ENCODE measurements at places on chromosomes 6 and 20.

GRCh38 chr6:35056952-35057351 is 84.2 kb downstream of the TCP11 start:
- no peak for DNase-seq

DNA sequence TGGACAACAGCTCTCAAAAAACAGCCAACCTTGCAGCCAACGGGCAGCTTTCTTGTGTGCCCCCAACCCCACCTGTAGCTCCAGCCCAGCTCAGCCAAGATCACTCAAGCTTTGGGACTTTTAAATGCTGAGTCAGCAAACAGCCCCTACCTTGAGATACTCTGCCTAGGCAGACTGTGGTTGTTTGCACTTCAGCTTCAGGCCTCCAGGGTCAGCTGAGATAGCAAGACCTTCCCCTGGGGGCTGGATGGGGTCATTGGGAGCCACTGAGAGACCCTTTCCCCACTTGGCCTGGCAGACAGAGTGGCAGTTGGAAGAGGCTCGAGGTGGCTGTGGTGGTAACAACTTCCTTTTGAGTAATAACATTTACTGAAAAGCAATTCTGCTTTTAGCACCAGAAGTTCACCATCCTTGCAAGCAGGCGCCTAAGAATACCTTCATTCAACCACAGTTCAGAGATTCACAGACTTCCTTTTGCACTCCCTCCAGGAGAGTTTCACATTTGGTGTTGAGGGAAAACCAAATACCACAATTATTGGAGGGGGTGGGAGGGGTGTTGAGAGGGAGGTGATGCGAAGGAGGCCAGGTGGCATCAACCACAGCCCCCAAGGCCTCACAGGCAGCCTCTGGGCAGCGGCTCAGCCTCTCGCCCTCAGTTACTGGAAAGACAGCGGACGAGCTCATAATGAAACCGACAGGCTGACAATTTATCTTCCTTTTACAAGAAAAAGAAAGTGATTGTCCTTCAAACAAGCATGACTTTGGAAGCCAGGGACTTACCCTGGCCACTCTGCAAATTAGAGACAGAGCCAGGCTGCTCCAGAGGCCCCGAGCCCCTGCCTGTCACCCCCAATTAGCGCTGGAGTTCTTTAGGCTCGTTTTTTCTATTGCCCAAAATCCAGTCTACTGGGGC is 148.1 kb downstream of the CEBPB start:
- peak; percentile 18 for DNase-seq

DNA sequence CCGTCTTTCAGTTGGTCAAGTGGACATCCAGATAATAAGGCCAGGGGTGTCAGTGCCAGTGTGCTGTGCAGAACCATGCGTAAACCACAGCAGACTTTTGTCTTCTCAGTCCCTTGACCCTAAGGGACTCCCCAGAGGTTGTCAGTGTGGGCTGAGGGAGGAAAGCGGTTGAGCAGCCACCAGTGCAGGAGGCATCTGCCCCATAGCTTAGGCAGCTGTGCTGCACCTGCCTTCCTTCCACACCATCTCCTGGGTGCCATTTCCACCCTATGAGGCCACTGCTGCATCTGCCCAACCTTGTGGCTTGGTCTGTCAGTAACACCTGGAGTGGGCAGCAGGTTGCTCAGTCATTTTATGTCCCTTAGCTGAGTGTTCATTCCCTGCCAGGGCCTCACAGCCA is 26.0 kb downstream of the PRPF6 start:
- DNase-seq: no peak

DNA sequence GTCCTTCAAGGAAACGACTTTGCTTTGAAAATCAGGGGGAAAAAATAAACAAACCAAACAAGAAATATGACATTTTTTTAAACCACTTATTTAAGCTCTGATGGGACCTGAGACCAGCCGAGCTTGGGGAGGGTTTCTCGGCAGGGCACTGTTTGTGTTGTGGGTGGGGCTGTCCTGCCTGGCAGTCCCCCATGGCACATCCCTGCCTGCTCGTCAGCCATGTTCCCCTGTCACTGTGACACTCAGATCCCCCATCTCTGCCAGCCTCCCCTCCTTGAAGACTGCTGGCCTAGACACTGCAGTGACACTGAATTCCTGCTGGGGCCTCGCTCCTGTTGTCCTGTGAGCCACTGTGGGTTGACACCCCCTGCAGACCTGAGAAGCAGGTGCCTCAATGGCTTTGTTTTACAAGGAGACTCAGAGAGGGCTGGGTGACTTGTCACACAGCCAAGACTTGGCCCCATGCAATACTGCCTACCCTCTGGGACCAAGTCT is 95.1 kb upstream of the PTPN1 start:
- DNase-seq: no peak

GRCh38 chr20:15924556-15924955 is 648.7 kb downstream of the KIF16B start:
- no peak for DNase-seq

DNA sequence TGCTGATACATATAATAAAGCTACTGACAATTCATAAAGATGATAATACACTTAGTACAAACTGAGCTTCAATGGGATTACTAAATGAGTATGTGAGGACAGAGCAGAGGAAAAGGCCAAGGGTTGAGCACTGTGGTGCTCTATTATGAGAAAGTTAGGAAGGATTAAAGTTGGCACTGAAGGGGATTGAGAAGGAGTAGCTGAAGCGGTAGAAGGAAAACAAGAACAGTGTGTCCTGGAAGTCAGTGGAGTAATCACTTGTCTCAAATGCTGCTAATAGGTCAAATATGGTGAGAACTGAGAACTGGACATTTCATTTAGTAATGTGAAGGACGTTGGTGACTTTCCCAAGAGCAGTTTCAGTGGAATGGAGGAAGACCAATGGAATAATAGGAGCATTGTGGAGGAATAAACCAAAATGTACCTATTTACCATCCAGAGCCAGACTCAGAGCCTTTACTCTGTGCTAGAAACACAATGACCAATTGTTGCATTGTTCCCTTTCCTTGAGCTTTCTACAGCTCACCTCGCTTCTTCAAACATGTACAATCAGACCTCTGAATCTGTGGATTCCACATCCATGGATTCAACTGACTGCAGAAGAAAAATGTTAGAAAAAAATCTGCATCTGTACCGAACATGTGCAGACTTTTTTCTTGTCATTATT is 255.9 kb downstream of the LAMA2 start:
- DNase-seq: no peak

GRCh38 chr6:158879180-158879579 is 60.0 kb upstream of the EZR start:
- peak; percentile 6 for DNase-seq

DNA sequence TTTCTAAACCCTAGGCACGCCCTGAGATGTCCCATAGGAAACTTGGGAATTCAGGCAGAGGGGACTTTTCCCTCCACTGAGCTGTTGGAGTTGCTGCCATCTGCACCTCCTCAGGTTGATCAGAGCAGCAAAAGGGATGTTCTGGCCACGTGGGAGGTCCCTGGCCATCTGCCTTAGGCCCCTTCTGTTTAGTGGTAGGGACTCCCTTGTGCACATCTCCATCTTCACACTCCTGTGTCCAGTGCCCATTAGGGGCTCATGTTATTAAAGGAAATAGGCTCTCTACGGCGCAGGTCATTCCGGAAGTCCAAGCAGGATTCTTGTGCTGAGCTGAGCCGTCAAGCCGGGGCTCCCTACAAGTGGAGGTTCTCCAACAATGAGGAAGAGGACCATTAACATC is 237.8 kb upstream of the RIN2 start:
- DNase-seq: no peak

GRCh38 chr6:39834278-39834677 is 42.1 kb downstream of the DAAM2 start:
- no peak for DNase-seq

DNA sequence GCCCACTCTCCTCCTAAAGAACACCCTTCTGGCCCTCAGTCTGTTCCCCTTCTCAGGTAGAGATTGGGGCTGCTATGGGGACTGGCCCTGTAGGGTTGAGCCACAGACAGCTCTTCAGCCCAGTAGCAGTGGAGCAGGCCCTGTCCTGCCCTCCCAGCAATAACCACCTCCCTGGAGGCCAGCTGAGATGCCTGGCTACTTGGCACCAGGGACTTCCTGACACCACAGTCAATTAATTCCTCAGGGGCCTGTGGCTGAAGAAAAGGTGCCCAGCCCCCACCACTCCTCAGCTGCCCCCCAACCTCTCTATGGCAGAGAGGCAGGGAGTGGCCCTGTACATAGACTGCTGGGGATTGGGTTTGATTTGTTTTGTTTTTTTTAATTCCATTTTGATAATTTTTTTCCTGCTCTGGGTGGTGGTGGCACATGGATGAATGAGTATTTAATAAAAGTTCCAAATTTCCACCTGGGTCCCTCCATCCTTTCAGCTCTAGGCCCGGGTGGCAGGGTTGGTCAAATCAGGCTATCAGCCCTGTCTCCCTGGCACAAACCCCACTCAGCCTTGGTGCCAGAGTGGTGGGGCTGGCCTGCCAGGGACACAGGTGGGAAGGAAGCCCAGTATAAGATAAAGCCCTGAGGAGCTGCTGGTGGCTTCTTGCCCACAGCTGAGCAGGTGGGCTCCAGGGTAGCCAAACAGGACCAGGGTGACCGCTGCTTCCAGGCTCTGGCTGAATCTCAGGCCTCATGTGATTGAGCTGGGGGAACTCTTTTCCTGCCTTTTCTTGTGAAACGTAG is 1.9 kb upstream of the DEF6 start:
- no peak for DNase-seq

- DNase-seq: no peak
Measured at GRCh38 chr20:57047281-57048026, 219.0 kb downstream of the BMP7 start.

DNA sequence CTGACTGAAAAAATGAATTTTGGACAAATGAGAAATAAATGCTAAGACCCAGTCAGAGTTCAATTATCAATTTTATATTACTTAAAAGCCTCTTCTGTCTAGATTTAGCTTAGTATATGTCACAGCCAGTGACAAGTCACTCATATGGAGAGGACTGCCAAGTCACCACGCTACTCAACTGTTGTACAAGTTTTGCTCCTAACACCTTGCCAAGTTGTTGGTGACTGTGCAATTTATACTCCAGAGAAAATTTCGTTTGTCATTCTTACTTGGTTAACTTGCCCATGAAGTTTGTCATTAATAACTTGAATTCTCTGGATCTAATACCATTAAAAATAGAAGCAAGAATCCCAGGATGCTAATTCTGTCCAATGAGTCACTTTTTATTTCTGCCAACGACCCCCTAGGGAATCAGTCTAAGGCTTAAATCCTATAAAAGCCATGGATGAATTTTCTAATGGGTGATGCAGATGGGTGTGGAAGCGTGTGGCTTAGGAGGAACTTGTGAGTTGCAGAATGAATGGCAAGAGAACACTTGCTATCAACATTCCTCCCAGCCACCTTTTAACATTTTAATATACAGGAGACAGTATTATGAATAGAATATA is 30.4 kb upstream of the FBXO30 start:
- DNase-seq: no peak

GRCh38 chr6:138382498-138383265 is 5.0 kb downstream of the SMIM28 start:
- DNase-seq: no peak

Data from CD4-positive, alpha-beta T cell treated with Interleukin-6 at 100 ng/mL for 8 hours (primary cell).